Muscle of leg (tissue), 16 donors: ENCODE measurements at places on chromosomes 4 and X.

DNA sequence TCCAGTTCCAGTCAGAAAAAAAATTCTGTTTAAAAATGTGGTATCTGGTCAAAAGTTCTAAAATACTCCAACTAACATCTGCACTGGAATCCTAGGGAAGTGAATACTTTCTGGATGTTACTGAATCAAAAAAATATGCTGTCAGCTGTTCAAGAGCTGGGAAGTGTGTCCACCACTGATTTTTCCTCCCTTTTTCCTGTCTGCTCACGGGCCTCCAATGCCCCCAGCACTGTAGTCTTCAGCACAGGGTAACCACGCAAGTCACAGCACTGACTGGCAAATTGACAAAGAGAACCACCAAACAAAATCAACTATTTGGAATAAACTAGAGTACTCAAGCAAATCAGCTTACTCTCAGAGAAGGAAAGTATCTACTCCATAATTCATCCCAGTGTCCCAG is 9.9 kb downstream of the VEGFC start:
- DNase-seq = peak; percentile 48
- H3K4me3 ChIP-seq = no peak overlapping the region
- H3K36me3 ChIP-seq = no peaks in the 10 kb centered on the region
- no peak overlapping the region for H3K27ac ChIP-seq

- no peak for DNase-seq
- no peak overlapping the region for H3K27ac ChIP-seq
- H3K4me3 ChIP-seq = no peak overlapping the region
Measured at GRCh38 chr4:99473131-99473530, 37.7 kb upstream of the C4orf17 start.

GRCh38 chrX:95903490-95903889 is 781.2 kb upstream of the DIAPH2 start:
- peaks cover 11% of the 10 kb centered on the region for H3K27me3 ChIP-seq
- H3K4me3 ChIP-seq = no peak overlapping the region
- no peak for DNase-seq
- H3K4me1 ChIP-seq = no peaks in the 10 kb centered on the region
- H3K36me3 ChIP-seq = no peaks in the 10 kb centered on the region

GRCh38 chrX:107146670-107147069 is 28.0 kb upstream of the RBM41 start:
- H3K4me3 ChIP-seq = no peak overlapping the region
- no peaks in the 10 kb centered on the region for H3K36me3 ChIP-seq
- peaks cover 6% of the 10 kb centered on the region for H3K27me3 ChIP-seq
- DNase-seq = no peak

- no peak for DNase-seq
- H3K27ac ChIP-seq = no peak overlapping the region
- no peaks in the 10 kb centered on the region for H3K36me3 ChIP-seq
- H3K4me1 ChIP-seq = peaks cover 26% of the 10 kb centered on the region
- no peak overlapping the region for H3K4me3 ChIP-seq
Measured at GRCh38 chr4:52842792-52843191, 19.3 kb upstream of the RASL11B start.

DNA sequence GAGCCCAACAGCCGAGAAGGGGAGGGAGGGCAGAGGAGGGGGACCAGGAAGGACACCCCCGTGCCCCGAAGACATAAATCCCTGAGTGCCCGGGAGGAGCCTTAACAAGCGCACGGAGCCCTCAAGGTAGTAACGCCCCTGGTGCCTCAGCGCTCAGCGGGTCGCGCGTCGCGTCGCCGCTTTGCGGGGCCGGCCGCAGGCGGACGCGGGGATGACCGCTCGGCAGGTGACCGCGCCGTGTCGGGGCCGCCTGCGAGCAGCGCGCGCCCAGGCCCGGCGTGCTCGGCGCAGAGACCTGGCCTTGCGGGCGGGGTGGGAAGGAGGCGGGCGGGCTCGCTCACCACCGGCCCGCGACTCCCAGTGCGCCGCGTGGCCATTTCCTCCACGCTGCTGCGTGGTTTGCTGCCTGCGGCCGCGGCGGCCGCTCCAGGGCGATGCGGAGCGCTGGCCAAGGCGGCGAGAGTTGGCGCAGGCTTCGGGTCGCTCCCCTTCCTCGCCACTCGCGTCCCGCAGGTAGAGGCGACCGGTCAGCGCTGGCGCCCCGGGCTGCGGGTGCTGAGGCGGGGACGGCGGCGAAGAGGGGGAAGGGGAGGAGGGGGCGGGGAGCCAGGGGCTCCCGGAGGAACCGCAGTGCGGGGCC is 632 bp downstream of the CCSER1 start:
- H3K4me1 ChIP-seq = peaks cover 5% of the 10 kb centered on the region
- no peaks in the 10 kb centered on the region for H3K36me3 ChIP-seq
- H3K4me3 ChIP-seq = peak overlapping the region; percentile 54
- H3K27me3 ChIP-seq = peaks cover 12% of the 10 kb centered on the region

DNA sequence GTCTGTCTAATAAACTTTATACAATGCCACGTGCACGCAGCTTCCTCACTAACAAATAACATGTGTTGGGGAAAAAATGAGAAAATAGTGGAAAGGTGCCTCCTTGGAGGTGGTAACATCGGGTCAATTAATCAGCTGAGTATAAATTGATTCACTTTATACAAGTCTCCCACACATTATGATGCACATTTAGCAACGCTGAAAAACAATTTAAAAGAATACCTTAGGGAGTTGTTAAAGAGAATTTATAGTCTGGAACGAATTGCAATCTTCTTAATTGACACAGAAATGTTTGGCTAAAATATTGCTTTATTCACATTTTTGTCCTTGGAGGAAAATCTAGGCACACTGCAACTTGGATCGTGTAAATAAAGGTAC is 84.2 kb downstream of the HPRT1 start:
- peaks cover 21% of the 10 kb centered on the region for H3K36me3 ChIP-seq
- peak overlapping the region; percentile 82 for H3K4me3 ChIP-seq
- H3K4me1 ChIP-seq = peaks cover 30% of the 10 kb centered on the region

GRCh38 chrX:23509256-23509655 is 158.0 kb upstream of the PRDX4 start:
- peaks cover 21% of the 10 kb centered on the region for H3K27me3 ChIP-seq
- no peak for DNase-seq
- H3K4me1 ChIP-seq = peaks cover 5% of the 10 kb centered on the region
- no peak overlapping the region for H3K4me3 ChIP-seq
- H3K27ac ChIP-seq = no peak overlapping the region
- H3K36me3 ChIP-seq = no peaks in the 10 kb centered on the region

- no peak overlapping the region for H3K27ac ChIP-seq
- H3K4me3 ChIP-seq = no peak overlapping the region
- no peaks in the 10 kb centered on the region for H3K36me3 ChIP-seq
- H3K4me1 ChIP-seq = no peaks in the 10 kb centered on the region
- H3K27me3 ChIP-seq = peaks cover 12% of the 10 kb centered on the region
- no peak for DNase-seq
Measured at GRCh38 chrX:20637351-20637750, 370.6 kb upstream of the RPS6KA3 start.

GRCh38 chr4:156838761-156839160 is 132.8 kb downstream of the PDGFC start:
- no peaks in the 10 kb centered on the region for H3K4me1 ChIP-seq
- no peak for DNase-seq
- H3K27me3 ChIP-seq = no peaks in the 10 kb centered on the region
- no peaks in the 10 kb centered on the region for H3K36me3 ChIP-seq
- H3K27ac ChIP-seq = no peak overlapping the region

DNA sequence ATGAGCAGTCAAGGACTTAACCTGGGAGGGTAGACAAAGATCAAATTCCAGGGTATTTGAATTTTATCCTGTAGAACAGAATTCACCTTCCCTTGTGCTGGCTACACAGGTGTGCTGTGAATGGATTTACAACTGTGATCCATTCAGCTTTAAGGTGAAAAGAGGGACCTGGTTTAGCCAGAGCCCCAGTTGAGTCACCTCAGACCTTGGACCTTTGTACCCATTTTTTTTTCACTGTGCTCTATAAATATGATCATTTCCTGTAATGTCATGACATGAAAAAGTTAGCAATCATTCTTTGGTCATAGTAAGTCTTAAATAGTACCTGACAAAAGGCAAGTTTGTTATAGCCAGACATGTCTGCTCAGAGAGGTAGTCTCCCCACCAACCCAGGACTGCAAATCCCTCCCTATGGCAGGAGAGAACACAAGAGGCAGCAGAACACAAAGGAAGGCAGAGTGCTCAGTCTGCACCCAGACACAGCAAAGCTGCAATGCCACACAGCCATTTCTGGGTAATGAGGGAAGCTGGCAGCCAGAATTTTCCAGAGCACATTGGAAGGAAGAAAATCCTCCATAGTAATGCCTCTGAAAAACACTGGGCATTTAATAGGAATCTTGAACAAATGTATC is 77.9 kb downstream of the CXXC4 start:
- H3K4me1 ChIP-seq = peaks cover 2% of the 10 kb centered on the region
- no peak for DNase-seq
- no peaks in the 10 kb centered on the region for H3K36me3 ChIP-seq
- no peak overlapping the region for H3K4me3 ChIP-seq
- no peaks in the 10 kb centered on the region for H3K27me3 ChIP-seq

DNA sequence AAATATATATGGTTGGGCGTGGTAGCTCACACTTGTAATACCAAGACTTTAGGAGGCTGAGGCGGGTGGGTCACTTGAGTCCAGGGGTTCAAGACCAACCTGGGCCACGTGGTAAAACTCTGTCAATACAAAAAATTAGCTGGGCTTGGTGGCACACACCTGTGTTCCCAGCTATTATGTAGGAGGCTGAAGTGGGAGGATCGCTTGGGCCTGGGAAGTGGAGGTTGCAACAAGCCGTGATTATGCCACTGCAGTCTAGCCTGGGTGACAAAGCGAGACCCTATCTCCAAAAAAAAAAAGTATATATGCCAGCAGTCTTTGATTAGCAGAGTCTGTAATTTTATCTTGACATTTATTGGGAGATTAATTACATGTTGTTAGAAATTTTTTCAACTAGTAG is 8.7 kb downstream of the EIF2S3 start:
- H3K27me3 ChIP-seq = peaks cover 2% of the 10 kb centered on the region
- peaks cover 58% of the 10 kb centered on the region for H3K36me3 ChIP-seq
- no peak for DNase-seq
- no peak overlapping the region for H3K27ac ChIP-seq
- H3K4me3 ChIP-seq = no peak overlapping the region

GRCh38 chr4:165248102-165248501 is 40.7 kb downstream of the KLHL2 start:
- DNase-seq = no peak
- H3K27me3 ChIP-seq = no peaks in the 10 kb centered on the region
- H3K4me3 ChIP-seq = no peak overlapping the region
- no peak overlapping the region for H3K27ac ChIP-seq
